ENCODE measurements at places on chromosomes 5 and 9.

DNA sequence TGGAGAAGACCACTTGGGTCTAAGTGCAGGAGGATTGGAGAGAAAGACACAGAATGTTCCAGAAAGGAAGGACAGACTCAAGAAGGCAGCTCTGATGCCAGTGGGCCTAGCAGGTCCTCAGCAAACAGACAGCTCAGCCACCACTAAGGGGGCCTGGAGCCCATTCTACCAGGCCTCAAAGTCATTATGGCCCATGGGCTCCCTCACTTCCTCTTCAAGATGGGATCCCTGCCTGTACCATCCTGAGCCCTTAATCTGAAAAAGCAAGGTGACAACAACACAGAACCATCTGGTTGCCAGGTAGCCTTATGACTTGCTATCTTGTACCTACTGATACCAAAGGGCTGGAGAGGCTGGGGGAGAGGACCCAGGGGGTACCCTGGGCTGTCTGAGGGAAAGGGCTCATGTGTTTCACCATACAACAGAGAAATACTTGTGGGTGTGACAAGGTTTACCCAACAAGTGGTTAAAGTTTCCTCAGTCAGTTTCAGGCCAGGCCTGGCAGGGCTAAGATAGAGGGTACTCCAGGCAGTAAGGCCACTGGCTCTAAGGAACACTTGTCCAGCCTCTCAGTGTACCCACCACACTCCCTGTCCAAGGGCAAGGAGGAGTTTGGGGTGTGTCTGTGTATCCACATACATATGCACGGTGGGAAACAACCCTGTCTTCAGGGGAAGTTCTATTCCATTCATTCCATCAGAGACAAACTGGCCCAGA, 30.7 kb downstream of the TCF7 start:
- no peak for DNase-seq

GRCh38 chr5:168159425-168159824, 132.0 kb upstream of the WWC1 start:
- no peak for DNase-seq

- peak; percentile 21 for DNase-seq
These were observed 244.7 kb downstream of the PIK3R1 start for GRCh38 chr5:68460147-68460798.

GRCh38 chr5:95878417-95879323, 56.1 kb upstream of the GLRX start:
- DNase-seq = no peak

GRCh38 chr9:108855888-108856287, at the start of gene ACTL7B:
Gene ACTL7B, minus strand, starts transcription at chr9:108855986. Its CDS starts 56 bp downstream, at chr9:108855930.
- no peak for DNase-seq

- no peak for DNase-seq
These were observed 36.1 kb downstream of the TMC1 start for GRCh38 chr9:72557549-72557948.

DNA sequence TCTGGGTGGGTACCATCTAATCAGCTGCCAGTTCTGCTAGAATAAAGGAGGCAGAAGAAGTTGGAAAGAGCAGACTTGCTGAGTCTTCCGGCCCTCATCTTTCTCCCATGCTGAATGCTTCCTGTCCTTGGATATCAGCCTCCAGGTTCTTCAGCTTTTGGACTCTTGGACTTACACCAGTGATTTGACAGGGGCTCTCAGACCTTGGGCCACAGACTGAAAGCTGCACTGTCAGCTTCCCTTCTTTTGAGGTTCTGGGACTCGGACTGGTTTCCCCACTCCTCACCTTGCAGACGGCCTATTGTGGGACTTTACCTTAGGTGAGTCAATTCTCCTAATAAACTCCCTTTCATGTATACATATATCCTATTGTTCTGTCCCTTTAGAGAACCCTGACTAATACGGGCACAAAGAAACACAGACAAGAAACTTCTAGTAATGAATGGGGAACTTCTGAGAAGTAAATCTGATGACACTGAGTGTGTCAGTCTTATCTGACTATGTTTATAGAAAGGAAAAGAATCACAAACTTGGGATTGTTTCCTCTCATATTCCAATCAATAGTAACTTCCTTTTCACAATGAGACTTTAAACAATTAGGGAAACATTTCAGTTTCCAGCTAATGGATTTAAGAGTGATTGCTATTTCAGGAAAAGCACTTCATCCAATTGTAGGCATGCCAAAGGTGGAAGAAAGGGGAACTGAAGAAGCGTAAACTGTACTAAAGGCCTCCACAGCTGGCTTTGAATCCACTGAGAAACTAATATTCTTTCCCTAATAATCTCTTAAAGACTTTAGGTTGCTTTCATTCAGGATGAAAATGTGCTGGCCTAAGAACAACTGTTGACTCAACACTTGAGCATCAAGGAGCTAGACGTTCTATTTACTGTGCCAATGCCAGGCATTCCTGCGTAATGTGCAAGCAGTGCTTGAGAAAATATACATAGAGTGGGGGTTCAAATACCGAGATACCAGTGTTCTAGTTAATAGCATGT, 127.9 kb upstream of the PTGER4 start:
- DNase-seq = no peak

DNA sequence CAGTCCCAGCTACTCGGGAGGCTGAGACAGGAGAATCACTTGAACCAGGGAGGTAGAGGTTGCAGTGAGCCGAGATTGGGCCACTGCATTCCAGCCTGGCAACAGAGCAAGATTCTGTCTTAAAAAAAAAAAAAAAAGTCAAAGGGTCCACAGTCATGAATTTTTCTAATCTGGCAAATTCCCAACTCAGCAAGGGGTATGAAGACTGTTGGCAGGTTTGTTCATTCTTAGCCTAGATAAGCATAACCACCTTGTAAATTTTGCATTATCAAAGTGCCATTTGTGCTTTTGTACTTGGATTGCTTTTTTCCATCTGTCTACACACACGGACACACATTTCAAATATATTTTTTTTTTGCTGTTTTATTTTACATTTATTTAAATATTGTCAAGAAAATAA, 299.8 kb upstream of the NUDT12 start:
- DNase-seq = no peak

DNA sequence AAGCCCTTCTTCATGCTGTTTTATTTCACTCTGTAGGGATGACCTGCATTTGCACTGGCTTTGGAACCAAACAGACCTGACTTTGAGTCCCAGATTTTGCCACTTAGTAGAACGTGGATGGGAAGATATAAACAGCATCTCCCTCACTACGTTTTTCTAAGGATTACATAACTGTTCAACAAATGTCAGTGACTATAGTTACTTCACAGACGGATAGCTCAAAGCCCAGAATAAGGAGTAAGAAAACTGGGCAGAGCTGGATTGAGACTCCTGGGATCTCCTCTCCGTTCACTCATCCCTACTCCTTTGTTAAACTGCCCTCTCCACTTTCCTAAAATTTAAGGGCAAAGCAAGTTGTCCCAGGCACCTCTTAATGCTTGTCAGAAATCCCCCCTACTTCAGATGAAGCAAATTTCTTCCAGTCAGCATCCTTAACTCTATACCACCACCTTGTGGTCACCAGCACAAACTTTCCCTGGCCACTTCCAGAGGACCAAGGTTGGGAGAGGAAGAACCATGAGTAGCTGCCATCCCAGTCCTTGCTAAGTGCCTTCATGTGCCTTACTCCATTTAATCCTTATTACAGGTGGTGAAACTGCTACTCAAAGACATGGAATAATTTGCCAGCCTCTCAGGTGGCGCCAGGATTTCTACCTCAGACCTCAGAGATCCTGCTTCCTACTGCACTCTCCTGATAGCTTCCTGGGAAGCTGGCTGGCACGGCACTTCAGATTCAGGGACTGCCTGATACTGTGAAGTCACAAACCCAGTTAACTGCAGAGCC, 38.4 kb downstream of the EGR1 start:
- peak; percentile 49 for DNase-seq

- DNase-seq = no peak
These were observed 3.2 kb upstream of the TNC start for GRCh38 chr9:115121181-115121580.

DNA sequence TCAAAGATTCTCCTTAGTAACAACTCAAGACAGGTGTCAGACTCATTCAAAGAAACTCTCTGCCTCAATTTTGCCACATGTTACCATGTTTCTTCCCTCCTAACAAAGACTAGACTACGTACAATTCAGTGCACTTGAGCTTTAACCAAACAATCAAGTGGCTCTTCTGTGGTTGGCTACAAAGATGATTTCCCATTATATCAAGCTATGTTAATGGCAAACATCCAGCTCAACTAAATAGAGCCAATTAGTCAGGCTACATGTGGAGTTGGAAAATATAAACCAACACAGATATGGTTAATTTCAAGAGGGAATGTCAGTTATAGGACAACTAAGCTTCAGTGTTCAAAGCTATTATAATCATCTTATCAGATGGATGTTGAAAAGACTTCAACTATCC, 29.2 kb upstream of the ADRA1B start:
- DNase-seq = peak; percentile 75

GRCh38 chr9:128286440-128286839, 10.4 kb downstream of the SWI5 start:
- DNase-seq = no peak

- no peak for DNase-seq
These were observed 68.5 kb downstream of the ANGPTL2 start for GRCh38 chr9:127053960-127054359.

DNA sequence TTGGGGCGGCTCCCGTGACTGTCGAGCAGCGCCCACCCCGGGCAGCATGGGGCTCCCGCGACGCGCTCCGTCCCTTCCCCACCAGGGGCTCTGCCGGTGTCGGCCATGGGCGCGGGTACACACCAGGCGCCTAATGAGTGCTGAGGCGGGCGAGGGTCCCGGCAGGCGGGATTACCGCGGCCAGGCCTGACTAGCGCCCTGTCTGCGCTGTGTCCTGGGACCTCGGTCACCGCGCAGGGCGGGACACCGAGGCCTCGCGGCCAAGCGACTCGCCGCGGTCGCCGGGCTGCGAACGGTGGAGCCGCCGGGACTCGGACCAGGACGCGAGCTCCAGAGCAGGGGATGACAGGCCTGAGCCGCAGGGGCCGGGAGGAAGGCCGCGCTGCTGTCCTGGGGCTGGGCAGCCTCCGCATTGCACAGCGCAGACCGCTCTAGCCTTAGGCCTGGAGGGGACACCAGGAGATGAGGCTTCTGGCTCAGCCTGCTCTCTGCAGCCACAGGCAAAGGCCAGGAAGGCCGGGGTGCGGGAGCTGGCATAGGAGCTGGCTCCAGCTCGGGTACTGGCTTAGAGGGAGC, 14.1 kb downstream of the LCN10 start:
- DNase-seq = no peak

DNA sequence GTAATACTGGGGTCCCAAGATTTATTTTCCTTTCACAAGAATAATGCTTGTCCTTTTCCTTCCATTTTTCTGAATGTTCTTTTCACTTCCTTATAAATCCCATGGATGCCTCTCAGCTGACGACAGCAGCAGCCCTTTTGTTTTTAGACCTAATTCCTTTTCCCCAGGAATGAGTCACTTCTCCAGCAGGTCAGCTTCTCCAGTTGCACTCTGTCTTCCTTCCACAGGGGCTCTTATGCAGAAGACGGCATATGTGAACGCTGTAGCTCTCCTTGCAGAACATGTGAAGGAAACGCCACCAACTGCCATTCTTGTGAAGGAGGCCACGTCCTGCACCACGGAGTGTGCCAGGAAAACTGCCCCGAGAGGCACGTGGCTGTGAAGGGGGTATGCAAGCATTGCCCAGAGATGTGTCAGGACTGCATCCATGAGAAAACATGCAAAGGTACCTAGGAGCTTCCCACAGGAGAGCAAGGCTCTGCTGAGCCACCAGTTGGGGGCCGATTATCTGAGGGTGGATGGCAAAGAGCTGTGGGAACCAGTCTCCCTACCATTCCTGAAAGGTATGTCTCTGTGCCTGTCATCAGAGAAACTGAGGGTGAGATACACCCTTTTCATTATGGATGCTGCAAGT, 72.9 kb downstream of the RFK start:
- DNase-seq = no peak

- DNase-seq = no peak
These were observed 42.8 kb downstream of the NEURL1B start for GRCh38 chr5:172683645-172684471.
